ENCODE measurements at places on chromosomes 5 and 9. TPM values are rescaled to one million over a fixed set of nuclear protein-coding genes. Genes with fewer than 3 reads are reported as not detected.

Gene SPOUT1
- total RNA-seq, result 50.1 TPM

Gene ERP44
- 18.0 TPM for total RNA-seq

Gene ZCCHC7
- 20.0 TPM for total RNA-seq

Gene TDRD7
- total RNA-seq, result 8.1 TPM

- no peak for DNase-seq
- H3K27me3 ChIP-seq, result no peaks in the 10 kb centered on the region
- no peaks in the 10 kb centered on the region for H3K4me1 ChIP-seq
- H3K36me3 ChIP-seq, result no peaks in the 10 kb centered on the region
Measured at GRCh38 chr5:169404223-169404622, 103.3 kb upstream of the SLIT3 start.

DNA sequence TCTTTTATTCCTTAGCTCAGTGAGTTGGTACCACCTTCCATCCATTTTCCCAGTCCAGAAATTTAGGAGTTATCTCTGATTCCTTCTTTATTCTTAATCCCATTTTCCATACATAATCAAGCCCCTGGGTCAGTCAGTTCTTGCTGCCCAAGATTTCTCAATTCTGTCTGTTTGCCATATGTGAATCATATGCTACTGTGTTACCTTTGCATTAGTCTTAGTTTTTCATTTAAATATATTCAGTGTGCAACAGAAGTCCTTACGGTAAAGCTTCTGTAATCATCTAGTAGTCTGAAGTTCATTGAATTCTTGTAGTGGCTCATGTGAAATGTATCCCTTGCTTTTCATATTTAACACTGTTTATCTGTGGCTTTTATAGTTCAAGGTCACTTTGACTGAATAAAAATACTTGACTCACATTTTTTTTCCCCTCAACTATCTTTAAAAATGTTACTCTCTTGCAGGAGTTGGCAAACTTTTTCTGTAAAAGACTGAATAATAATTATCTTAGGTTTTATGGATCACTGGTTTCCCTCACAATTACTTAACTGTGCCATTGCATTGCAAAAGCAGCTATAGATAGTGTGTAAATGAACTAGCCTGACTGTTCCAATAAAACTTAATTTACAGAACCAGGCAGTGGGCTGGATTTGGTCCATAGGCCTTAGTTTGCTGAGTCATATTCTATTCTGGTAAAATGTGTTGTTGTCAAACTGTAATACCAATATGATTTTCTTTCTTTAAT is 6.9 kb downstream of the KIAA1958 start:
- H3K4me3 ChIP-seq, result no peak overlapping the region
- H3K27me3 ChIP-seq, result no peaks in the 10 kb centered on the region
- peaks cover 29% of the 10 kb centered on the region for H3K36me3 ChIP-seq
- H3K4me1 ChIP-seq, result peaks cover 39% of the 10 kb centered on the region
- H3K27ac ChIP-seq, result no peak overlapping the region
- no peak for DNase-seq

DNA sequence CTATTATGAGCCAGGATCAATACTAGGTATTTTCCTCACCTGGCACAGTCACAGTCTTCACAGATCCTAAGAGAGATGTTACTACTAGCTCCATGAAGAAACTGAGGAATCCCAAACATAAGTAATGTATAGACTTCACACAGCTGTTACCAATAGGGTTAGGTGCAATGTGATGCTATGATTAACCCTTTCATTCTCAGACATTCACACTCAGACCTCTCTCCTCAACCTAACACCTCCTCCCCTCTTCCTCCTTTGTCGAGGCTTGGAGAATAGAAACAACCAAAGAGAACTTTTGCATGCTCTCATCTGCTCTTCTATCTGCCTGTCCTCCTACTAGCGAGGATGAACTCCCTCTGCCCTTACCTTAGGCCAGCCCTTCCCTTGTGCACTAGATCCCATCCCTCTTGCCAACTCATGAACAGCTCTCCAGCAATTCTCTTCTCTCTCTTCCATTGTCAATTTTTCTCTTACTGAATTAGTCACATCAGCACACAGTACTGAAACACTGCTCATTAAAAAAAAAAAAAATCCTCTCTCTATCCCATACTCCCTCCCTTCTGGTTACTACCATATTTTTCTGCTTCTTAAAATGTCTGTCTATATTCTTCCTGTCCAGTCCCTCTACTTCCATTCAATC is 47.7 kb downstream of the MAPKAP1 start:
- H3K36me3 ChIP-seq, result no peaks in the 10 kb centered on the region
- H3K27me3 ChIP-seq, result no peaks in the 10 kb centered on the region
- H3K27ac ChIP-seq, result no peak overlapping the region
- H3K4me3 ChIP-seq, result no peak overlapping the region

GRCh38 chr5:120624021-120624563 is 160.0 kb downstream of the PRR16 start:
- no peak overlapping the region for H3K4me3 ChIP-seq
- H3K4me1 ChIP-seq, result peaks cover 9% of the 10 kb centered on the region
- no peak overlapping the region for H3K27ac ChIP-seq
- peaks cover 27% of the 10 kb centered on the region for H3K27me3 ChIP-seq

DNA sequence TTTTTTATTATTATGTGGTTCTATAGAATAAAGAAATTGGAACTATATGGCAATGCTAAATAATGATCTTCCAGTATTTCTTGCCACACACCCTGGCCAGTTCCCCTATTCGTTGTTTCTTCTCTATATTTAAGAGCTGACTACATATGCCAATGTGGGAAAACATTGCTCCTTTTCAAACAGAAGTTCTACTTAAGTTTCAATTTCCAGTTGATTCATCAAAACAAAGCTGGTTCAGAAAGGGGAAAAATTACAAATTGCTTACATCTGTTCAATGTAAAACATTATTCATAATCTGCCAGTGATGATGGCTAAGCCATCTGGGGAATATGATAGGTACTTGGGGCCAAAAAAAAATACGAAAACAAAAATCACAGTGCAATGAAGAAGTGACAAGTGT is 76.9 kb downstream of the ST8SIA4 start:
- no peaks in the 10 kb centered on the region for H3K4me1 ChIP-seq
- no peaks in the 10 kb centered on the region for H3K27me3 ChIP-seq
- no peak overlapping the region for H3K27ac ChIP-seq
- DNase-seq, result no peak
- no peaks in the 10 kb centered on the region for H3K36me3 ChIP-seq

DNA sequence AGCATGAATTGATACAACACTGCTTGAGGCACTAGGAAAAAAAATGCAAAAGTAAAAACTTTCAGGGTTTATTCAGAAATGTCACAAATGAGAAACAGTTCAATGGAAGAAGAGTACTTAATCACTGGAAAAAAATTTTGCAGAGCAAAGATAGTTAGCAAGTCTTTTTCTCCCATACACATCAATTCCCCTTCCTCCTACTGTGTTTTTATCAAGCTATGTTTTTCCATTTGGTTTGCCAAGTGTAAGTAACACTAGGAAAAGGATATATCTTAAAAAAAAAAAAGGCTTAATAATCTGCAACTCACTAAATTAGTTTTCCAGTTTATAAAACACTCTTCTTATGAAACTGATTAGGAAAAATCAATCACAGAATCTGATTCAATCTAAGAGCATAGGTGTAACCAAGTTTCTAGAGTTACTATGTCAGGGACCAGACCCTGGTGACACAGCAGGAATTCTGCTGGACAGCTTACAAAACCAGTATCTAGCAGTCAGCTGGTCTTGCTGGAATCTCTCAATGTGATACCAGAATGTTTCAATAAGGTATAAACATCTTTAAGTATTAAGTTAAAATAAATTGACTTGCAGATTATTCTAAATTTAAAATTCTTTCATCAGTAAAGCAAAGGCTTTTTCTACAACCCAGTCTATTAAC is 34.7 kb downstream of the RNF145 start:
- no peak for DNase-seq
- no peaks in the 10 kb centered on the region for H3K4me1 ChIP-seq
- H3K4me3 ChIP-seq, result no peak overlapping the region
- H3K36me3 ChIP-seq, result peaks cover under 1% of the 10 kb centered on the region
- H3K27ac ChIP-seq, result no peak overlapping the region

- DNase-seq, result no peak
- H3K27ac ChIP-seq, result no peak overlapping the region
- no peak overlapping the region for H3K4me3 ChIP-seq
- no peaks in the 10 kb centered on the region for H3K36me3 ChIP-seq
- no peaks in the 10 kb centered on the region for H3K27me3 ChIP-seq
Measured at GRCh38 chr5:10705747-10706146, 55.3 kb downstream of the DAP start.
